Bronchial epithelial cell (primary cell): ENCODE measurements at places on chromosomes 2 and 18.

DNA sequence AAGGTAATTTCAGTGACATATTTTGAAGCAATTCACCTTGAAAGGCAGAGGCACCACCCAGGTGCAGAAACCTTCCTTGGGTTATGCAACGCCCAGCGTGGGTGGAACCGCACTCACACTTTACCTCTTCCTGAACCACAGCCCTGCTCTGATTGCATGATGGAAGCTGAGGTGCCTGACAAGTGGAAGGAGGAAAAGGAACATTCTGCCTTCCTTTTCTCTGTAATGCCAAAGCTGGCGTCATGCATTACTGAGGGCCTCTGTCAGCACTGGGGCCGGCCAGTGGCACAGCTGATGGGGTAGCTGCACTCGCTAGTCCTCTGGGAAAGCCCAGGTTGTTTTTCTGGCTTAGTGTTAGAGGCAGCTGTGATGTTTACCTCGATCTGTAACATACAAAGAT is 266.5 kb downstream of the NEDD4L start:
- peak; percentile 97 for DNase-seq

DNA sequence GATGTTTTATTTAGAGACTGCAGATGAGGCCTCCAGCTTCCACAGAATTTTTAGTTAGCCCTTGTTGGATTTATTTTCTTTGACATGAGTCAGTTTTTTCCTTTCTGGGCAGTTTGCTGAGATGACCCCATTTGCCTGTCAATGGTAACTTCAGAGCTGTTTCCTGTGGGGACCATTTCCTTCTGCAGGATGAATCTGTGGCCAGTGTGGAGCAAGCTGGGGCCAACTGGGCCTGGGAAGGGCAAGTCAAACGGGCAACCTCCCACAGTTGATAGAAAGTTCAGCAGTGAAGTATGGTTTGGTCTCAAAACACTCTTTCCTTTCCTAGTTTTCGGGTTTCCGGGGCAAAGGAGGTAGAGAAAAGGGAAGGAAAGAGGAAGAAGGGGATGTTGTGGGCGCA is 291.4 kb upstream of the NRP2 start:
- no peak for DNase-seq

- DNase-seq = no peak
Measured at GRCh38 chr2:207951734-207952470, 73.4 kb downstream of the PLEKHM3 start.

DNA sequence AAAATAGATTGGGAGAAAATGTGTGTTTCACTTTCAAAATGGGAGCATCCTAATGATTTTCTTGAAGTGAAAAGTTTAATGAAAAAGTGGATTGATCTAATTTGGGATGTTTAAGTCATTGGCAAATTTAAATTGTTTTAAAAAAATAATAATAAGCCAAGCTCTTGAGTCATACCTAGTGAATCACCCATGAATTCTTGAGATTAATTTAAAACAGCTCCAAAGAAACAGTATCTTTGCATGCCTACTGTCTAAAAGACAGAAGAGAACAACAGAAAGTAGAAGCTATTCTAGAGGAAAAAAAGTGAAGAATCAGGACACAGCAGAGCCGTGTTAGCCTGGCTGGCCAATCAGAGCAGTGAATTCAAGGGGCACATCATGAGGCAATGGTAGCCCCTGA is 7.7 kb downstream of the ACVR1C start:
- DNase-seq = peak; percentile 23

GRCh38 chr18:54358495-54359040 is 862 bp downstream of the C18orf54 start:
- peak; percentile 13 for DNase-seq

- DNase-seq = no peak
Measured at GRCh38 chr2:50724837-50725236, 307.1 kb downstream of the NRXN1 start.

- DNase-seq = peak; percentile 35
Measured at GRCh38 chr18:56532176-56532840, 106.1 kb downstream of the TXNL1 start.

- no peak for DNase-seq
Measured at GRCh38 chr2:40433736-40434135, 18.2 kb downstream of the SLC8A1 start.

- peak; percentile 58 for DNase-seq
Measured at GRCh38 chr2:101831351-101831865, 133.9 kb downstream of the MAP4K4 start.

DNA sequence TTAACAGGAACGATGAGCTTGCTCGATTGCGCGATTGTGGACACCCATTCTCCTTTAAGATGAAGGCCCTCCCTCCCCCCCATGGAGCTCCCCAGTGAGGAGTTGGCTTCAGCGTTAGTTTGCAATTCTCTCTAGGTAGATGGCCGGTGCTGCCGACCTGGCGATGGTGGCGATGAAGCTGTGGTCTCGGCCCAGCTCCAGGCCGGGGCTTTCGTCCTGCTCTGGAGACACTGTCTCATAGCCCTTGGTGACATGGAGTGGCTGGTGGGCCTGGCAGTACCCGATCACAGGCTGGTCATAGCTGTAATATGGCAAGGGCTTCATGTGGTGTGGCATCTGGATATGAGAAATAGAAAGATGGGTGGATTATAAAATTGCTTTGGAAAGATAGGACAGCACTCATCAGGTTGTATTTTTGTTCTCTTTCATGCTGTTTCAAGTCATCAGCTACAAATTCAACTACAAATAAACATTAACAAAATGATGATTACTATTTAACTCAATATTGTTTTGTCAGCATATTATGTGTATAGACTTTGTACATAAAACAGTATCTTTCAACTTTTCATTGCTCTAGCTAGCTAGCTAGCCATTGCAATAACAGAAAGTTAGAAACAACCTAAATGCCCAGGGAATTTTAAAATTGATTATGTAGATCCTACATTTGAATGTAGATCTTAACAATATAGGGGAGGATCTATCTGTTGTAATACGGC is 773.4 kb downstream of the LRRTM4 start:
- DNase-seq = no peak
